ENCODE measurements at places on chromosomes 7 and 10.
A peak's percentile ranks its signal among the peaks of the same experiment; 100 is the strongest.

- no peak for DNase-seq
Observed at GRCh38 chr7:111174510-111174909, 83.6 kb downstream of the LRRN3 start.

- DNase-seq: peak; percentile 65
Observed at GRCh38 chr10:121596689-121597503, 1.3 kb downstream of the FGFR2 start.

- DNase-seq: no peak
Observed at GRCh38 chr7:30329716-30330115, 45.3 kb downstream of the ZNRF2 start.

- no peak for DNase-seq
Observed at GRCh38 chr7:16755397-16755796, 1.8 kb downstream of the TSPAN13 start.

DNA sequence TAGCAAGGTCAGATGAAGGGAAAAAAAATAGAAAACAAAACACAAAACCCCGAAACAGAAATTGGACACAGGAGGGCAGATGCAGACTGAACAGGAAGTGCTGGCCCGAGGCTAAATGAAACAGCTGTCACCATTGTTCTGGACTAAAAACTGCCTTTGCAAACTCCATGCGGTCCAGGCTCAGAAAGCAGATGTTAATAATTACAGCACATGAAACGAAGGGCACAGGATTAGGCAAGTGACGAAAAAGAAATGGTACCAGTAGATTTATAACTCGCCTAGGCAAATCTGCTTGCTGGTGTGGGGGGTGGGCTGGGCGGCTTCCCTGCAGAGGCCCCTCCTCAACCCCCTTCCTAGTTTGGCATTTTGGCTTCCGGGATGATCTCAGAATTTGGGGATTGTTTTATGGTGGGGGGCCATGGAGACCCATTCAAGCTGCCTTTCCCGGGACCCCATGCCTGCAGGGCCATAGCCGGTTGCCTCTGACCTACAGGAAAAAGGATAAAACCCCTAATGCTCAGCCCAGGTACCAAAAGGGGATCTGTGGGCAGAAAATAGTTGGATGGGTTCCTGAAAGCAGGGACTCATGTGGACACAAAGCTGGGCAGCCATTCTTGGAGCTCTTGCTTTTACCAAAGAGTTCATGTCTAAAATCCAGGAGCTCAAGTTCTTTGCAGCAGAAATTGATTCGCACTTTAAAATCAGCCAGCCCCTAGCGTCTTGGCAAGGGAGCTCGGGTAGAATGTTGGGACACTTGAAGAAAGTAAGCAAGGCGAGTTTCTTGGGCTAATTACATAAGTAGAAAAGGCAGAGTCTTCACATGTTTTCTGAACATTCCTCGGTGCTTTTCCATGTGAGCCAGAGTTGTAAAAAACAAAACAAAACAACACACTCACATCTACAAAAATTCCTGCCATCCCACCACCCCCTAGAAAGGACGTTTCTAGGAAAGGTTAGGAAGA is 39.0 kb upstream of the EMX2 start:
- peak; percentile 65 for DNase-seq
